Caudate nucleus (tissue), 63 donors: ENCODE measurements at places on chromosomes 7 and 10.

DNA sequence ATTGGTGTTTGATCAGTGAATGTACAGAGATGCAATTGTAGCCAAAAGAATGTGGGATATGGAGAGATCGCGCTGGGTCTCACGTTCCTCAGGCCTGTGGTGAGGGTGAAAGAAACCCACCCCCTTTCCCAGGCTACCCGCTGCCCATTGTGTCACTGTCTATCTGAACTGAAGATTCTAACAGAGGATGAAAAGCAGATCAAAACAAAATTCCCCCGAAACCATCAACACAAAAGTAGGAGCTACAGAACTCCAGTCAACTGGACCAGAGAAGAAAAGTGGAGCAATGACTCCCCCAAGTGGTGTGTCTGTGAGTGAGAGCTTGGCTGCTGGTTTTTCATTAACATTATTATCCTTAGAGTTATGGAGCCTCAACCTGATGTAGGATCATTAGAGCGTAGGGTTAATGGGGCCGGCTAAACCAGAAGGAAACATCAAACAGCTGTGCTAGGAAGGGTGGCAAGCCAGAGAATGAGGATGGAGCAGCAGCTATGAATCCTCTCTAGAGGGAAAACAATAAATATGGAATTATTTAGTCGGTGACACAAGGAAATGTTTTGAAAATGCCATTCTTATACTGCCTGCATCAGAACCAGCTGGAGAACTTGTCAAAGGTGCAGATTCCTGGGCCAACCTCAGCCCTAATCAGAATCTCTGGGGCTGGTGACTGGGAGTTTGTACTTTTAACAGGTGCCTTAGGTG is 38.3 kb downstream of the AKR1B1 start:
- peak; percentile 23 for DNase-seq

- no peak for DNase-seq
Measured at GRCh38 chr7:151819866-151820265, 57.0 kb downstream of the PRKAG2 start.

- DNase-seq, result no peak
Measured at GRCh38 chr10:33233221-33233620, 101.2 kb downstream of the NRP1 start.

- peak; percentile 67 for DNase-seq
Measured at GRCh38 chr10:77926566-77927401, at the start of gene DLG5. DLG5 (minus strand) TSS chr10:77926755; CDS start chr10:77926520, 235 bp downstream.

- no peak for DNase-seq
Measured at GRCh38 chr10:96685306-96685705, 35.0 kb downstream of the PIK3AP1 start.

- DNase-seq, result no peak
Measured at GRCh38 chr7:27639851-27640250, 22.8 kb downstream of the HIBADH start.

DNA sequence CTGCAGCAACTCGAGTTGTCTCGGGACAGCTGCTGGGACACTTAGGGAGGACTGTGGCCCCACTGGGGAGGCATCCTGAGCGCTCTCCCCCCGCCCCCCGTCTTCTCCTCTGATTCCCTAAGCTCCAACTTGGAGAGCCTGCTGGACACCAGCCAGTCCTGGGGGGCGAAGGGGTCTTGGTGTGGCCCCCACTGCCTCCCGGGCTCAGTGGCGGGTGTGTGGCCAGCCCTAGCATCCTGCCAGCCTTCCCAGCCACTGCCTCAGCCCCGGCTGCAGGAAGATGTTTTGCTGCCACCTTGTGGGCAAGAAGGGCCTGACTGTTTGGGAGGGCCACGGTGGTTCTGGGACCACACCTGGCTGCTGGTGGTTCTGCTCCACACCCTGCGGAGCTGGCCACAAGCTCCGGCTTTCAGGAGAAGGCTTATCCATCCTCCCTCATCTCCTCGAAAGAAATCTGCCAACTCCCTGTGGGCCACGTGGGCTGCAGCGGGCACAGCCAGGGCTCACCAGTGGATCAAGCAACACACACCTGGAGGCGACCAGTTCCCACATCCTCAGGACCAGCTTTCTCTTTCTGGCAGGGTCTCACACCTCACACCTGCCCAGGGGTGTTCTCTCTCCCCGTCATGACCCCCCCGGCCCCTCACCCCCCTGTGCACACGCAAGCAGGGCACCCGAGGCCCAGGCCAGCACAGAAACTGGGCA is 24.8 kb downstream of the AGAP3 start:
- no peak for DNase-seq

GRCh38 chr10:72331575-72332422 is 22.9 kb downstream of the DNAJB12 start:
- DNase-seq, result peak; percentile 81

DNA sequence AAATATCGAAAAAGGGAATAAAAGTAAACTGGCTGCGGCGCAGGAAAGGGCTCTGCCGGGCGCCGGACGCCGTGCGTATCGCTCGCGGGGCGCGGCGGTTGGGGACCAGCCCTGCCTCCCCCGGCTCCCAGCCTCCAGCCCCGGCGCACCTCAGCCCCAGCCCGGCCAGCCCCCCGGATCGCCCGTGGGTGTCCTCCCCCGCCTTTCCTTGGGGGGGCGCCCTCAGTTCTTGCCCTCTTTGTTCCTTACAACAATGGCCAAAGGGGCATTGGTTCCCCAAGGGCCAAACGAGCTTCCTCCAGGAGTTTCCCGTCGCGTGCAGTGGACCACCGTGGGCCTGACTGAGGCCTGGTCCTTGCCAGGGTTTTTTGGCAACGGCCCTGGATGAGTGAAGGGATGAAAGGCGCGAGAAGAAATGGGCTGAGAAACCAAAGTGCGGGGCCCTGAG is 1.2 kb downstream of the MACROH2A2 start:
- no peak for DNase-seq

DNA sequence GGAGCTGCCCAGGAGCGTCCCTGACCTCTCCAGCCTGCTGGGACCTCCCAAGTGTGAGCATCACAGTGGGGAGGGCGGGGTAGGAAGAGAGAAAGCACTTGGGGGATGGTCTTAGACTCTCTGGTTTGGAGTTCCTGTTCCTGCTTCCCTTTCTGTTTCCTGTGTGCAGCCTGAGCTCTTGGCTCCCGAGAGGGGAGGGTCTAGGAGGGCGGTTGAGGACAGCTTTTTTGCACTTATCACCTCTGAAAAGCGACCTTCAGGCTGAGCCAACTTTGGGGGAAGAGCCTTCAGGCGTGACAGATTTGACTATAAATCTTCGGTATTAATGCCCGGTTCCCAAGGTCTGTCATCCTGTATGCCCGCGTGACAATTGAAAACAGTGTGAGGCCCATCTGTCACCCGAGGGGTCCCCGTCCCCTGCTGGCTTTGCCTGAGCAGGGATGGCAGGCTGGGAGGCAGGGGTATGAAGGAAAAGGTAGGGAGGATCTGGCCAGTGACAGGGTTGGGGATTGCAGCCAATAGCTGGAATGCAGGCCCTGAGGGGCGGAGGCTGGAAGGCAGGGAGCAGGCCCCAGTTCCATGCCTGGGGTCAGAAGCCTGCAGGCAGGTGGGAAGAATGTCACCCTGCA is 78.6 kb downstream of the CDH23 start:
- DNase-seq, result no peak

GRCh38 chr10:23095966-23096801 is 805 bp downstream of the MSRB2 start:
- DNase-seq, result no peak

DNA sequence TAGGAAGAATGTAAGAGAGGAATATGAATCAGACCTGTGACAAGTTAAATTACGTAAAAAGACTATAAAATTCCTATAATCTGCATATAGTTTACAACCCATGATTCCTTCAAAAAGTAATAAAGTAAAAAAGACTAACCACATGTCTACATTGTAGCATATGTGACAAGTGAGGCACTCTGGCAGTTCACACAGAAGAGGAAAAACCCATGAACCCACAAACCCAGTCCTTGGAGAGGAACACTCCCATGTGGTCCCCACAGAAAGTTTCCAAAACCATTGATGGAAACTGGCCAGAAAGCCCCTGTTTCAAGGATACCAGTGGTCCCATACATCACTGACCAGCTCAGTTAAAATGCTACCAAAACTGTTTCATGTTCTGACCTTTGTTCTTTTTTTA is 15.7 kb downstream of the KDM7A start:
- DNase-seq, result no peak

DNA sequence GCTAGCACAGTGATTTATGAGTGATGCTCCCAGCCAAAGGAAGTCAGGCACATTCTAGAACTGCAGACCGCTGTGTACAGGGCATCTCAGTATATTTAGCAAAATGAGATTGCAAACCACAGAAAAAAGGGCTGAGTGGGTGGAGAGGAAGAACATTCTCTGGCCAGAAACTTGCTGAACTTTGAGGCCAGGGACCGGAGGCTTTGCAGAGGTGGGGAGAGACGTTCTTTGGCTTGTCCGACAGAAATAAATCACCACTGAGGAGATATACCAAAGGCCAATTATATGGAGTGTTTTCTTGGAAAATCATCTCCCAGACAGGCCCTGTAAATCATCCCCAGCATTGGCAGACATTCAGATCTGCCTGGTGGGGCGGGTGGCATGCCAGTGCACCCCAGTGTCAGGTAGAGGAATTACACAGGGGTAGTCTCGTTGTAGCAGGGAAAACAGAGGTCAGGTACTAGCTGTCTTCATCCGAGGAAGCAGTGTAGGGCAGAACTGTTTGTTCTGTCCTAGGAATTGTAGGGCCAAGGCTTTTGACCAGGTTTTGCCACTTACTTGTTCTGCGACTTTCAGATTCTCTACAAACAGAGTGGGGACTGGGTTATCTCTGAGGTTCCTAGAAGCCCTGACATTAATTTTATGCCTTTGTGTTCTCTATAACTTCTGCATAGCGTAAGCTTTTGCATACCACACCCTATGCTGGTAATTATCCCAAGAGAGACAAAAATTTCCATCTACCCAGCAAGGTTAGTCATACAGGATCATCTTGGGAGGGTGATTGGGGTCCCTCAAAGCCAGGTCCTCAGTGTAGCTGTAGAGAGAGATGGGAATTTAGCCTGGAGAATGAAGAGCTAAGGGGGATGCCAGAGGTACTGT is 655.6 kb downstream of the LRMDA start:
- DNase-seq, result no peak

- no peak for DNase-seq
Measured at GRCh38 chr10:106897719-106898118, 266.8 kb downstream of the SORCS1 start.

DNA sequence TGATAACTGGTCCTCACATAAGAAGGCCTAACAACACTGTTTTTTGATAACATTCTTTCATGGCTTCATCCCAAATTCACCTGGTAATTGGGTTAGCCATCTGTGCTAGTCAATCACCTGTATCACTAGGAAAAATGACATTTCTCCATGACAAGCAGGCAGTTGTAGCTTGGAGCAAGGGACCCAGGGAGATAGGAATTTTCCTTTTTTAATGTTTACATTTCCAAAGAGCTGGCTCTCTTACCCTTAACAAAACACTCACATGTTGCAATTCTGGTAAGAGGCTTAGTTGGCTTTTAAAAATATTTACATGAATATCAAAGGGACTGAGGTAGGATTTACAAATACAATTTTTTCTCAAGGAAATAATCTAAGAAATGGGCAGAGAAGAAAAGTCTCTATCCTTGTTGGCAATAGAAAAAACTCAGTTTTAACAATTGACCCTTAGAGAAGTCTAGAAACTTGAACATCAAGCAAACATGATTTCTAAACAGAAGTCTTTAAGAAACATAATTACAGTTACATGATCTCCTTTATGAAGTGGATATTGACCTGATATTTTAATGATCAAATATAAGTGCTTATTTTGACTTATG is 16.1 kb upstream of the AKR1C1 start:
- no peak for DNase-seq

- DNase-seq, result no peak
Measured at GRCh38 chr7:71414490-71414889, 282.5 kb downstream of the GALNT17 start.

DNA sequence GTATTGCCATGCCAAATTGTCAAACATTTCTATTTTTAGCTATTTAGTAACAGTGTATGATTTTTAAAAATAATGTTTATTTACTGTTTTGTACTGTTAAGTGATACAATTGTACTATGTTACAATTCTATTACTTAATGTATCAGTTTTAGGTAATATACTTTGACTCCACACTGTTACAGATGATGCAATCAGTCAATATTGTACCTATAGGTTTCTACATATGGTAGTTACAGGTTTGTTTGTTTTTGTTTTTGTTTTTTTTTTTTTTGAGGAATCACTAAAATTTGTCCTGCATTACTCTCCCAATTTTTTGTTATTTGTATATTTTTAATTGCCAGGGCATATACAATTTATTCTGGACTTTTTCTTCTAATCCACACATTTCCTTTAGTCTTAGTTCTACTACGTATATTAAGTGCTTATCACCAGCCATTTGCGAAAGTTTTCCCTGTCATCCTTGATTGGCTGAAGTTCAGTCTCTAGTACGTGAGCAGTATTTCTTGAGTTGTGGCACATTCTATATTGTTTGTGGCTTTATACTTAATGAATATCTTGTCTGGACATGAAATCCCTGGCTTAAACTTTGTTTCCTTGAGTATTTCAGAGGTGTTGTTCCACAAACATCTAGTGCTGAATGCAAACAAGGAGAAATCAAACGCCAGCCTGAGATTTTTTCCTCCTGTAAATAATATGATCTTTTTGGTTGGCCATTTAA is 114.1 kb downstream of the MAGI2 start:
- no peak for DNase-seq
